H9 (cell line): ENCODE measurements at places on chromosomes 2 and 18. TPM values are rescaled to one million over a fixed set of nuclear protein-coding genes. Genes with fewer than 3 reads are reported as not detected.
A peak's percentile ranks its signal among the peaks of the same experiment; 100 is the strongest.

DNA sequence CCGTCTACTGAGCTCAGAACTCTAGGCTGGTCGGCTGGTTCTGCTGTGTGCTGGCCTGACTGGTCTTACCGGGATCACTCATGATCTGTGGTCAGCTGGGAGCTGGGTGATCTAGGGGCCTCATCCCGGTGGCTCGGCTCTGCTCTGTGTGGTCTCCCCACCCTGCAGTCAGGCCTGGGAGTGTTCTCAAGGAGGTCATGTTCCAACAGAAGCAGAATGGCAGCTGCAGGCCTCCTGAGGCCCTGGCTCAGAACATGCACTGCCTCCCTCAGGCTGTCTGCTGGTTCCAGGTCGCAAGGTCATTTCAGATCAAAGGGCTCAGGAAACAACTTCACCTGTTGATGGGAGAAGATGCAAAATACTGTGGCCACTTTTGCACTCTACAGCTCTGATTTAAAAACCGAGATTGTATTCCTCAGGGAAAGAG is 81.1 kb upstream of the RFX8 start:
- DNase-seq: no peak

DNA sequence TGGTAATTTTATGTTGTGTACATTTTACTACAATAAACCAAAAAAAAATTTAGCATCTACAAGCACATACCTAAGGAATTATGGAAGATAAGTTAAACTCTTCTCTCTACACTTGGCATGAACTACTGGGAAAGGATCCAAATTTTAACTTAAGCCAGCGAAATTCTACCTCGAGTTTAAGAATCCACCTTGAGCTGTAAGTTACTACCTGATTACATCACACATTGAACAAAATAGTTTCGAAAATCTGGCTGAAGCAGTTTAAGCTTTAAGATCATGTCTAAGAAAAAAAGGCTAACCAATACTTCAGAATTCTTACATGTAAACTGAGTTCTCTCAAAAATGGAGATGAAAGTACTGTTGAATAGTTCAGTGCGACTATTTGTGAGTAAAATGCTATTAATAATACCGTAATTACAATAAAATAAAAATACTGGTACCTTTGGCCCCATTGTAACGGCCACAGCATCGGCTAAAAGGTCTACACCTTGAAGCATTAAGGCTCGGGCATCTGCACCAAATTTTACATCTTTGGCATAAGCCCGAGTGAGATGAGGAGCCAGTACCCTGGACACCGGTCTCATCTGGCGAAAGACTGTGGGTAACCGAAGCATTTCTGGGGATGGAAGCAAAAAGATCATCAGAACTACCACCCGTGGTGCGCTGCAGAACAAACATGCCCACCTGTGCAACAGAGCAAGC is 1.3 kb downstream of the HSPD1 start:
- DNase-seq: no peak

- DNase-seq: peak; percentile 93
Measured at GRCh38 chr2:174334781-174335251, at the start of gene SP9. Gene SP9, plus strand, starts transcription at chr2:174334954. Its CDS starts 139 bp downstream, at chr2:174335093.

DNA sequence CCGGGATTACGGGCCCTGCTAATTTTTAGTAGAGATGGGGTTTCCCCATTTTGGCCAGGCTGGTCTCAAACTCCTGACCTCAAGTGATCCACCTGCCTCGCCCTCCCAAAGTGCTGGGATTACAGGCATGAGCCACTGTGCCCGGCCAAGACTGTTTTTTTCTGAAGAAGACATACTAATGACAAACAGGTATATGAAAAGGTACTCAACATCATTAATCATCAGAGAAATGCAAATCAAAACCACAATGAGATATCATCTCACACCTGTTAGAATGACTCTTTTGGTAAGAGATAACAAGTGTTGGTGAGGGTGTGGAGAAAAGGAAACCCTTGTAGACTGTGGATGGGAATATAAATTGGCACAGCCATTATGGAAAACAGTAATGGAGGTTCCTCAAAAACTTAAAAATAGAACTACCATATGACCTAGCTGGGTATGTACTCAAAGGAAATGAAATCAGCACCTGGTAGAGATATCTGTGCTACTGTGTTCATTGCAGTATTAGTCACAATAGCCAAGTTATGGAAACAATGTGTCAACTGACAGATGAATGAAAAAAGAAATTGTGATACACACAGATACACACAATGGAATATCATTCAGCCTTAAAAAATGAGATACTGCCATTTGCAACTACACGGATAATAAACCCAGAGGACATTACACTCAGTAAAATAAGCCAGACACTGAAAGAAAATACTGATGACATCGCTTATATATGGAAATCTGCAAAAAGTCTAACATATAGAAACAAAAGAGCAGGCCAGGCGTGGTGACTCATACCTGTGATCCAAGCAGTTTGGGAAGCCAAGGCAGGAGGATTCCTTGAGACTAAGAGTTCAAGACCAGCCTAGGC is 20.8 kb downstream of the SOS1 start:
- DNase-seq: no peak

GRCh38 chr2:196277002-196277401 is 105.6 kb upstream of the STK17B start:
- DNase-seq: no peak

DNA sequence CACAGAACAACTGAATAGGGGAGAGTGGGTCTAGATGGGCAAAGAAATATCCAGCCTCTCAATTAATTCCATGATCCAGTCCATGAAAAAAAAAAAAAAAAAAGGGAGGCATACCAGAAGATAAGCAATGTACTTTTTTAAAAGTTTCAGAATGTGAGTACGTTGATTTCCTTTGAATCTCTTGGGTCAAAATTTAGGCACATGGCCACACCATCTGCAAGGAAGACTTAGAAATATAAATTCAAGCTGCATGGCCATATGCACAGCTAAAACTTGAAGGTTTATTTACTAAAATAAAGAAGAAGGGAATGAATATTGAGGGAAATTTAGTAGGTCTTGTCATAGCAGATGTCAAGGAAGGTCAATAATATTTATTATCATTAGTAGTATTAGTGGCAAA is 286.5 kb upstream of the CDH7 start:
- no peak for DNase-seq

DNA sequence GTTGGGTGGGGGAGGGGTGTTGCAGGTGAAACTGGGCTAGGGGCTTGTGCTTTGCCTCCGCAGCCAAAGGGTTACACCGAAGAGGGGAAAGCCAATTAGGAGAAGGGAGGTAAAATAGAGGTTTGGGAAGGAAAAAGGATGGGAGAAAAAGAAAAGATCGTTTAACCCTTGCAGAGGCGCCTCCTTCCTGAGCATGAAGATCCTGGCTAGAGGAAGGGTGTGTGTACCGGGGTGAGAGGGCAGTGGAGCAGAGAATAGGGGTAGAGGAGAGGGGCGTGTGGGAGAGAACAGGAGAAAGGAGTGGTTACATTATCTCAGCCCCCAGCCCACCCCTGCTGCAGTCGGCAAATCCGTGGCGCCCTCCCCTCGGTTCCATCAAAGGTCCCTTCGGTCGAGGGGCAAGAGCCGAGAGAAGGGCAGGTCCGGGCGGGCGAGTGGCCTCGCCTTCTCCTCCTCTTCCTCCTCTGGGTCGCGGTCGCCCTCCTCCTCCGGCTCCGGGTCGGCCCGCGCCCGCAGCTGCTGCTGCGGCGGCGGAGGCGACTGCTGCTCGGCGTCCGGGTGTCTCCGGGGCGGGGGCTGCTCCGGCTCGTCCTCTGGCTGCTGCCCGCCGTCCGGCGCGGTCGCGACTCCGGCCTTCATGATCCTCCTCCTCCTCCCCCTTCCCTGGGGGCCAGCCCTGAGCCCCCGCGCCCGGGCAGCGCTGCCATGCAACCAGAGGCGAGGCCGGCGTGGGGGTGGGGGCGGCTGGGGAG is 1.1 kb downstream of the MARCHF4 start:
- DNase-seq: peak; percentile 42

GRCh38 chr2:174717916-174718315 is 46.4 kb downstream of the CHRNA1 start:
- no peak for DNase-seq

DNA sequence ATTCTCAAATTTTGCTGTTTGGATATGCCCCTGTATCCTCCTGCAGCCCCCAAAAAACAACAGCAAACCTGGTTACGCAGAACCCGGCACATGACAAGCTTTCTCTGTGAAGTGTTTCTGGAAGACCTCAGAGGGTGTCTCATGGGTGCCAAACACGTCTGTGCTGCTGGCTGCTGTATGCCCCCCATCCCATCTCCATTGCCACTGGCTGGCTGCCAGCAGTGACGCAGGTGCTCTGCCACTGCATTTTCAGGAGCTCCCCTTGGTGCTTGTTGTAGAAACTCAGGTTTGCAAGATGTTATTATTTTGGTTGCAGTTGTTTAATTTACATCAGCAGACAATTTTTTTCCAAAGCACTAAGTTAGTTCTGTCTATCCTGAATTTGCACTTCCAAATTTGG is 166.4 kb upstream of the FANCL start:
- DNase-seq: no peak

- no peak for DNase-seq
Measured at GRCh38 chr2:160275656-160276055, 75.6 kb upstream of the ITGB6 start.

- no peak for DNase-seq
Measured at GRCh38 chr18:24770311-24771024, 310.0 kb downstream of the HRH4 start.

GRCh38 chr2:105691947-105692390 is 52.7 kb upstream of the NCK2 start:
- no peak for DNase-seq

GRCh38 chr2:240350696-240351087 is 84.8 kb upstream of the GPC1 start:
- no peak for DNase-seq

- peak; percentile 1 for DNase-seq
Measured at GRCh38 chr18:74503137-74503536, 7.0 kb downstream of the CNDP2 start.

GRCh38 chr2:111126581-111126980 is 5.9 kb downstream of the BCL2L11 start:
- no peak for DNase-seq

DNA sequence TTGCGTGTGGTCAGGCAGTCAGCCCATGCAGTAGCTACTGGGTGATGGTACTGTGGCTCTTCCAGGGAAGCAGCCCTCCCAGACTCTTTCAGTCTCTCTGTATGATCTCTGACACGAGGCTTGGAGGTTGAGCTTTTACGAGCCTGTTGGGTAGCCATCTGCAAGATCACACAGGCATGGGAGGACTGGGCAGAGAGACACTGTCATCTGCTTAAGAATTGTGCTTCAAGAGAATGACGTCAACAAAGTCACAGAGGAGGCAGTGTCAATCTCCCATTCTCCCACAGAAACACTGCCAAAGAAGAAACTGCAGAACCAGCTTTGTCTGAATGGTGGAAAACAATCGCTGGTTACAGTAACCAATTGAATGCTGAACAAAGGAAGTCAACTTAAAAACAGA is 78.4 kb upstream of the MC2R start:
- no peak for DNase-seq

- no peak for DNase-seq
Measured at GRCh38 chr2:88835726-88836125, 144.3 kb downstream of the RPIA start.

DNA sequence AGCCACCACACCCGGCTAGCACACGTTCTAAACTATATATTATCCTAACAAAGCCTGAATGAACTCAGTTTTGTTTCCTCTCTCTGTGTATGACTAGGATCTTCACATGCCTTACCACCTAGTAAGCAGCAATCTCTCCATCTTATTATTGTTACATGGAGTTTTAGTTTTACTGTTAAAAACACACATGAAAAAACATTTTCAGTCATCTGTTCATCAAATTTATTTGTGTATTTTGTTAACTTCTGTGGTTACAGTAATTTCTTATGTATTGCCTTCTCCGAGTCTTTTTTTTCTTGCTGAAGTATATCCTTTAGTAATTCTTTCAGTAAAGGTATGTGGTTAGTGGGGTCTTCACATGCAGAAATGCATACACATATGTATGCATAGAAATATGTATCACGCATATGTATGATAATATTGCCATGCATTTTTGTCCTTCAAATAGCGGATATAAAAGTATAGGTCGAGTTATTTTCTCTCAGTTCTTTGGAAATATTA is 31.4 kb downstream of the ANO7 start:
- no peak for DNase-seq

- no peak for DNase-seq
Measured at GRCh38 chr2:239561446-239562001, 160.7 kb upstream of the HDAC4 start.

DNA sequence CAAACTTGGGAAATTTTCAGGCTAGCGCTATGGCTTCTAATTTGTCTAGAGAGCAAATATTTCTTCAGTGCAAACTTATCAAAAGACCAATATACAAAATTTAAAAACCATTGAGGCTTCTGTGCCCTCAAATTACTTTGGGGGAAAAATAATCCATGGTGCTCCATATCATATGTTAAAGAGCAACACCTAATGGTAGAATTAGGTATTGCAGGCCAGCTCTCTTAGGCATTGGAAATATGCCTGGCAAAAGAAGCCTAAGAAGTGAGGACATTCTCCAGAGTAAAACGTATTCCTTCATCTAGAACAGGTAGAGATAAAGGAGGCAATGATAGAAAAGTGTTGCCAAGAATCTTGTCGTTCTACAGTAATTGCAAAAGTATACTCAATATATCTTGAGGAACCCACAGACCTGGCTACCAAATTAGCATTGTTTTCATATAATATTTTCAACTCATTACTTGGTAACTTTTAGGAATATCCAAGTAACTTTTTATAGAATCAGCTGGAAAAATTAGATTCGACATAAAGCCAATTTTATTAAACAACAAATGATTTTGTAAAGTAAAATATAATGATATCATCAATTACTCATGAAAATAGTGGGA is 401.1 kb downstream of the BCL11A start:
- DNase-seq: no peak

DNA sequence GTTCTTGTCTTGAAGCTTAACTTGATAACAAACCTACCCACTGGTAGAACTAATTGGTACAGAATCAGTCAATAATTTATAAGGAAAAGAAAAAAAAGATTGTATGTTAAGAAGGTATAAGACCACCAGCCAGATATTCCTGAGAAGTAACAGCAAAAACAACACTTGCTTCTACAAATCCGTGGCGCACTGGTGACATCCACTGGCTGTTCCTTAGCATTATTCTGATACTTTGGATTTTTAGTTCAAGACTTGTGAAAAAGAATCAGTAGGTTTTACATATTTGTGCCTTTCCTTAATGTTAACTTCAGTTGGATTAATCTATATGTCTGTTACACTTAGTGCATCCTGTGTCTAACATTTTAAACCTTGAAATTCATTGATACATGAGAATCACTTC is 141.8 kb downstream of the GRB14 start:
- DNase-seq: peak; percentile 30

Gene LCT
- total RNA-seq: 0.04 TPM in 2 replicates

Gene AMER3
- total RNA-seq: 0.59 TPM in 2 replicates

Gene RAD51AP2
- 0.07 TPM in 1 of 2 replicates, not detected in the other for total RNA-seq

Gene IL1A
- total RNA-seq: 0.35 and 0.39 TPM in 2 replicates

Gene APLF
- total RNA-seq: 3.6 and 3.7 TPM in 2 replicates

Gene ELOA2
- total RNA-seq: not detected in 2 replicates
